SK-N-SH treated with all-trans-retinoic acid at 6 μM for 48 hours (cell line): ENCODE measurements at places on chromosomes 7 and 10.
A peak's percentile ranks its signal among the peaks of the same experiment; 100 is the strongest.

DNA sequence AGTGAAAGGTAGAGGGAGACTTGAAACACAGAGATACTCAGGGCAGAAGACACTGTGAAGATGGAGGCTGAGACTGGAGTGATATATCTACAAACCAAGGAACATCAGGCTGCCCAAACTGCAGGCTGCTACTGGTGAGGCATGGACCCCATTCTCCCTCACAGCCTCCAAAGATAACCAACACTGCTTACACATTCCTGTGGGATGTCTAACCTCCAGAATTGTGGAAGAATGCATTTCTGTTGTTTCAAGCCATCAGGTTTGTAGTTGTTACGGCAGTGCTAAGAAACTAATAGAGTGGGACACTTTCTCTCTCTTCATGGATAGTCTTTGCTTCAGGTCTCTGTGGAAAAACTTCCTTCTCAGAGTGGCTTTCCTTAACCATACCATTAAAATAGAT lies 182.6 kb upstream of the TMEM106B start:
- peak; percentile 42; the same call in 2 of the 3 replicates for ATAC-seq

- no peak for ATAC-seq
These were observed 70.0 kb downstream of the WAPL start for GRCh38 chr10:86451604-86451960.

DNA sequence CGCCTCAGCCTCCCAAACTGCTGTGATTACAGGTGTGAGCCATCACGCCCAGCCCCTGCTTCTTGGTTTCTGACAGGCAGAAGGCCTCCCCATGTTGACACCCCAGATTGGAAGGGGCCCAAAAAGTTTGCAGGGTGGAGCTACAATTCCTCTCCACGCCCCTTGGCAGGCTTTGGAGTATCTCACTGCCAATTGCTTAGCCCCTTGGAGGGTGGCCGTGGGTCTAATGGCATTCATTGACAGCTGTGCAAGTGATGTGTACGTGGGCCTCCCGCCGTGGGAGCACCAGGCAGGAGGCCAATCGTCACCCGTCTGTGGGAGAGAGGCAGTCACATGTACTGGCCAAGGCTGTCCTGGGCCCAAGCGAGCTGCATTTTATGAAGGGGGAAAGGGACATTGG lies 73.7 kb upstream of the PPIF start:
- no peak for ATAC-seq

DNA sequence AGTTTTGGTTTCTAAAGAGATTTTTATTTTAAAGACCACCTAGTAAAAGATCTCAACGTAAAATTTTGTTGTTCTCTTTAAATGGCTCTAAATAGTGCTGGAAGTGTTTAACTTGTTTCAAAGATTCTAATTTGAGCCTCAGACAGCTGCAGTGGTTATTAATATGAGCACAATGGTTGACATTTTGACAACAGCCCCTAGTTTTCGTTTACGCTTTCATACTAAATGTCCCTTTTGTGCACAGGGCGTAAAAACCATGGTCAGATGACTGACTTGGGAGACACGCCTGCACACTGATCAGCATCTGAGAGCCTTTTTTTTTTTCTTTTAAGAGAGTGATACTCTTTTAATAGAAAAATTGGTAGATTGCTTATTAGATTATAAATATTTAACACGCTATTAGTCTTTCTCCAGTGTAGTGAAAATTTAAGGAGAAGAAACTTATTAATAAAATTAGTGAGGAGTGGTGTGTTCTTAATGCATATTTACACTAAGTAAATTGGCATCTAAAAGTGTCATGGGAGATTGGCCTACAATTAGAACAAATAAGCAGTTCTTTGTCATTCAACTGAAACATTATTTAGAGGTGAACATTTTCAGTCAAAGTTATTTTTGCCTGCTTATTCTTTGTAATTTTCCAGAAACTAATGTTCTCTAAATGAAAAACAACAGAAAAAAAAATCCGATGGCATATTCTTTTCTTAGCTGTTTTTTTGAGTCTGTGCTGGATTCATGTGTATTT lies 182.8 kb upstream of the PHYHIPL start:
- no peak for ATAC-seq

DNA sequence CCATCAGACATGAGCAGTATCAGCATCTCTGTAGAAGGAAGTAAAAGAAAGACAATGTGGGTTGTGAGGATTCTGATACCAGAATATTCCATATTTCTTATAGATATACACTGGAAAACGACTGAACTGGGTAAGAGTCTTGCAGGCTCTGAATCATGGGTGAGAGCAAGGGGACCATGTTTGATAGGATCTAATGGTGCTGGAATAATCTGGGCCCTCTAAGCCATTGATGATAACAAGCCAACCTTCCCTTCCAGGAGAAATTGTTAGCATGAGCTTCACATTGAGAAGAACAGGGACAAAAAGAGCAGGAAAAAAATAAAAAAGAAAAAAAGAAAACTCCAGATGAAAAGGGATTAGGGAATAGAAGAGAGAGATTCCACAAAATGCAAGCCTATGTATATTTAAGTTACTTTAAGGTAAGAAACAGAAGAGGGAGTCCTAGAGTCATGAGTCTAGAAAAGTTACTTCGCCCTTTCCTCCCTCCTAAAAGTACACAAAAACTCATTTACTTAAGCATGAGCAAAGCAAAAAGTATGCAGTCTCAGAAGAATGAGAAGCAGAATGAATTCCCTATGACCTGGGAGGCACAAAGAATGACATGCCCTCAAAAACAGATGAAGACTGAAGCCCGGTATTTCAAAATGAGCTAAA lies 181.9 kb downstream of the TMEM26 start:
- peak; percentile 54 for ATAC-seq

GRCh38 chr10:29820890-29821461 lies 186.2 kb upstream of the SVIL start:
- ATAC-seq, result no peak

DNA sequence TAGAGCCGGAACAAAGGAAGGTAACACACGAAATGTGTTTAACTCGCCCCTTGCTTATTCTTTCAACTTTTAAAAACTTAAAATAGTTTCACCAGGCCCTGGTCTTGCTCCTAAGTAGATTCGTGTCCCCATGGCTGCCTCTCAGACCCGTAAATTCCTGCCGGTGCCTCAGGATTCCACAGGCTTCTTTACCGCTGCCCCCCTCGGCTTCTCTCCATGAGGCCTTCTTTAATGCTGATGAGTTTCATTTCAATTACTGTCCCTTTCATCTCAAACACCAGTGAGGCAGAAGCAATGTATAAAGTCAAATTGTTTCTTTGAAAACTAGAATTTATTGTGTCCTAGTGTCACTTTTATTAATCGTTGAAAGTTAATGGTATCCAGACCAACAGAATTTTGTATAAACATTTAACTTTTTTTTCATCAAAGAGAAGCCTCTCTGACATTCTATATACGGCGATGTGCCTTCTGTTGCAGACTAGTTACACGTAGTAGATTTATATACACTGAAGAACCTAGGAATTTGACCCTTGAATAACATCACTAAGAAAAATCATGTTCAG lies 225.2 kb downstream of the C7orf25 start:
- no peak for ATAC-seq

- no peak for ATAC-seq
These were observed 208.3 kb downstream of the USP6NL start for GRCh38 chr10:11403116-11403515.

DNA sequence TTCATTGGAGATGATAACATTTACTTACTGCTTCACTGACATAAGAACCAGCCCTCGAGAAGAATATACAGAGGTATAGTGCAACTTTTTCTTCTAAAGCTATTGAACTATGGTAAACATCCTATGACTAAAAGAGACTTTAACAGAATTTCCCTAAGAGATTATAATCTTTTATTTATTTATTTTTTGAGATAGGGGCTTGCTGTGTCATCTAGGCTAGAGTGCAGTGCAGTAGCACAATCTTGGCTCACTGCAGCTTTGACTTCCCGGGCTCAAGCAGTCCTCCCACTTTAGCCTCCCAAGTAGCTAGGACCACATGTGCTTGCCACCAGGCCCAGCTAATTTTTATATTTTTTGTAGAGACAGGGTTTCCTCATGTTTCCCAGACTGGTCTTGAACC lies 258.5 kb upstream of the FERD3L start:
- no peak for ATAC-seq

DNA sequence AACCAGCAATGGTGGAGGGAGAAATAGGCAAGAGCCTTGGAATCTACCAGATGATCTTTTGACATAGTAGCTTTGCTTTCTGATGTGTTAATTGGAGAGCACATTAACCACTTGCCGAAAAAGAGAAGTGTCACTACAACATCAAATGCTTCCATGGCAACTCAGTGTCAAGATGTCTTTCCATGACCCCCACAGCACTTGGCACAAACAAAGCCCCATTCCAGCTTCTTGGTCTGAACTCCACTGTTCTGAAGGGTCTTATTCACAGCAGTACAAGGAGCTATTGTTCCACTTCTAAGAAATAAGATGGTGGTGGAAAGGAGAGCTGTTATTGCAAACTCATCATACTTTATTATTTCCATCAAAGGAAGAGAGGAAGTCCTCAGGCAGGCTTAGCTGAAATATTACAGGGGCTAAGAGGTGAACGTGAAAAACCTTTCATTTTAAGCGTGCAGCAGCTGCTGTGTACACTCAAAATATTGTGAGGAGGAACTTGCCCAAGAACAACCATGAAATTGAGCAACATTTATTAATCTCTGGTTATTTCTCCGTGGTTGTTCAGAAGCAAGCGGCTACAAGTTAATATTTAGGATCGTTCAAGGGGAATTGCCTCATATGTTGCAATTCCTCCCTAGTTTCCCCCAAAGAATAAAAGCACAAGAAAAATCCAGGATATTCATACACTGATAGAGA lies 354.8 kb upstream of the CELF2 start:
- ATAC-seq, result no peak

GRCh38 chr7:147547252-147547897 lies 1043.2 kb upstream of the C7orf33 start:
- ATAC-seq, result peak; percentile 92

DNA sequence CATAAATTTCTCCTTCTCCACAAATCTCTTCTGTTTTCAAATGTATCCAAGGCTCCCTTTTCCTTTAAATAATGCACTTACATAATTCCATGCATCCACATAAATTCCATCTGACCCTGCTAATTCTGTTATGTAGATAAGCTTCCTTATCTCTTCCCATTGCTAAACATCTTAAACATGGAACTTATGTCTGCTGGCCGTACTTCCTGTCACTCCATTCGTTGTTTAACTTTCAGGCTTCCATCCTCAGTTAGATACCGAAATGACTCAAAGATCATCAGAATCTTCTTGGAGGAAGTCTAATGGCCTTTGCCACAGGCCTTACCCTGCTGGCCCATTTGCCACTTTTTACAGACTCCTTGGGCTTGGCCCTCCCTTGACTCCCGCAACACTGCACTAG lies 330.9 kb downstream of the GFRA1 start:
- no peak for ATAC-seq

DNA sequence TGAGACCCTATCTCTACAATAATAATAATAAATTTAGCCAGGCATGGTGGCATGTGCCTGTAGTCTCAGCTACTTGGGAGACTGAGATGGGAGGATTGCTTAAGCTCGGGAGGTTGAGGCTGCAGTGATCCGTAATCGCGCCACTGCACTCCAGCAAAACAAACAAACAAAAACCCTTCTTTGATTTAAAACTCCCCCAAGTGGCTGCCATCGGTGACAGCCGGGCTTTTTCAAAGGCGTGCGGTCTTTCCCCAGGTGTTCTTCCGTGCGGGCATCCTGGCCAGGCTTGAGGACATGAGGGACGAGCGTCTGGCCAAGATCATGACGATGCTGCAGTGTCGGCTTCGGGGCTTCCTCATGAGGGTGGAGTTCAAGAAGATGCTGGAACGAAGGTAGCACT lies 1.9 kb upstream of the MYH16 start:
- no peak for ATAC-seq

GRCh38 chr7:66443946-66444345 lies 184.7 kb upstream of the KCTD7 start:
- no peak for ATAC-seq

- ATAC-seq, result no peak
These were observed 482.0 kb upstream of the MGMT start for GRCh38 chr10:128985036-128985435.

GRCh38 chr7:98922392-98923187 lies 44.3 kb downstream of the TRRAP start:
- ATAC-seq, result no peak
